ENCODE measurements at places on chromosomes 1 and 21.
A peak's percentile ranks its signal among the peaks of the same experiment; 100 is the strongest.

GRCh38 chr21:41582866-41583265, 74.9 kb upstream of the TMPRSS2 start:
- no peak for DNase-seq

- DNase-seq: peak; percentile 99
Observed at GRCh38 chr1:41773144-41773591, 145.6 kb downstream of the HIVEP3 start.

DNA sequence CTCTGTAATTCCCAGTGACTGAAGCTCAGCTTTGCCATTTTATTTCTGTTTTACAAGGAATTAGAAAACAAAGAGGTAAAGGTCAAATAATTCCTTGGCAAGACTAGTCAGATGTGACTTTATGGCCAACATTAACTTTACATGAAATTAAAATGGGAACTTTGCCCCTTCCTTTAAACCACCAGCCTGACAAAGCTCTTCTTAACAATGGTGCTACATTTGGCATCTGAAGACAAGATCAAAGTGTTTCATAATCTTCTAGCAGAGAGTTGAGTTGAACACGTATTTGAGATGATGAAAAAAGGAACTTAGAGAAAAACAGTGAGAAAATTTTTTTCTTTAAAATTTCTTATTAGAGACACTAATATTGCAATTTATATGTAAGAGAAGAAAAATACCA, 193.8 kb downstream of the AK5 start:
- no peak for DNase-seq

- DNase-seq: peak; percentile 36
Observed at GRCh38 chr1:182990413-182991144, 32.6 kb upstream of the LAMC1 start.

DNA sequence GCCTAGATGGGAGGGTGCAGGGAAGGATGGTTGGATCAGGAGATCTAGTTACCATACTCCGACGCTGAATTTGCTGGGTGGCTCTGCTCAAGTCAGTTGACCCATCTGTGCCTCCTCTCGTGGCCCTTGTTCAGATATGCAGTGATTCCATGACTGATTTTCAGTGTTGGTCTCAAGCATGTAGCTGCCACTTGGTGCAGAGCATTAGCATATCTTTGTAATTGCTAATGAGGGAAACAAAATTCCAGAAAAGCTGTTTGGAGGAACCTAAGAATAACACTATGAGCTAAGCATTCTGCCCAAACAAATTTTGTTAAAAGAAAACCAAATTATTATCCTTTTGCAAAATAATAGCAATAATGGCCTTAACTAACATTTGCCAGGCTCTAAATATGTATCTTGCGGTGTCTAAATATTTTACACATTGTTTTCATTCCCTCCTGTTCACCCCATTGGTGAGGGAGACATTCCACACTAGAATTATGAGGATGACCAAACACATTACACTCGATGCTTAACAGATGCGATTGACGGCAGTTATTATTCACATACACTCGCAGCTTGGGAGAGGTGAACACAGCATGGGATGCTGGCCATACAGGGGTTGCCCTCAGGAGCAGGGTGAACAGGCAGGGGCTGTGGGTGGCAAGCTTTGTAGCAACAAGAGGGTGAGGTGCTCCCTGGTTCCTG, 69.1 kb downstream of the KCNJ15 start:
- DNase-seq: peak; percentile 86

DNA sequence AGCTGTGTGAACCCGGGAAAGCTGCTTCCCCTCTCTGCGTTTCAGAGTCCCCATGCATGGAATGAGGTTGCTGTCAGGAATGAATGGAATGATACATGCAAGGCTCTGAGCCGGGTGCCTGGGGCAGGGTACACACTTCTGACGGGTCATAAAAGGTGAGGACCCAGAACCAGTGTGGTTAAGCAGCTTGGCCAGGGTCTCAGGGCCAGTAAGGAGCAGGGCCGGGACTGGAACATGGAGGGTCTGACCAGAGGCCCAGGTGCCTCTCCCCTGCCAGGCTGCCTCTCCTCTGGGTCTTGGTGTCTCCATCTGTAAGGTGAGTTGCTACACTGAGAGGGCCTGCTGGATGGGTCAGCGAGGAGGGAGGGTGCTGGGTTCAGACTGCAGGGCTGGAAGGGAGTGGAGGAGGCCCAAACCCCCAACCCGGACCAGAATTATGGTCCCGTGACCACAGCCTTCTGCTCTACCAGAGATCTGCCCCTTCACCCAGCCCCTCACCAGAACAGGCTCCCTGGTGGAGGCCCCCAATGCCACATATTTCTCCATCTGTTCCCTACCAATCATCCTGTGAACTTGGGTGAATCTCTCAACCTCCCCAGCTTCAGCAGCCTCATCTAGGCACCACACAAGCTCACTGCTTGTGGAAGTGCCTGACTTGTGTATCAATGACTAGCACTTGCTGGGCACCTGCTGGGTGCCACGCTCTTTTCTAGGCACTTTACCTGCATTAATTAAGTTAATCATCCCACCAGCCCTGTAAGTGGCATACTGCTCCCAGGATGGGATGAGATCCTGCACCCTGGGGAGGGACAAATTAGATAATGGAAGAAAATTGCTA, 16.2 kb upstream of the LRP8 start:
- peak; percentile 6 for DNase-seq

DNA sequence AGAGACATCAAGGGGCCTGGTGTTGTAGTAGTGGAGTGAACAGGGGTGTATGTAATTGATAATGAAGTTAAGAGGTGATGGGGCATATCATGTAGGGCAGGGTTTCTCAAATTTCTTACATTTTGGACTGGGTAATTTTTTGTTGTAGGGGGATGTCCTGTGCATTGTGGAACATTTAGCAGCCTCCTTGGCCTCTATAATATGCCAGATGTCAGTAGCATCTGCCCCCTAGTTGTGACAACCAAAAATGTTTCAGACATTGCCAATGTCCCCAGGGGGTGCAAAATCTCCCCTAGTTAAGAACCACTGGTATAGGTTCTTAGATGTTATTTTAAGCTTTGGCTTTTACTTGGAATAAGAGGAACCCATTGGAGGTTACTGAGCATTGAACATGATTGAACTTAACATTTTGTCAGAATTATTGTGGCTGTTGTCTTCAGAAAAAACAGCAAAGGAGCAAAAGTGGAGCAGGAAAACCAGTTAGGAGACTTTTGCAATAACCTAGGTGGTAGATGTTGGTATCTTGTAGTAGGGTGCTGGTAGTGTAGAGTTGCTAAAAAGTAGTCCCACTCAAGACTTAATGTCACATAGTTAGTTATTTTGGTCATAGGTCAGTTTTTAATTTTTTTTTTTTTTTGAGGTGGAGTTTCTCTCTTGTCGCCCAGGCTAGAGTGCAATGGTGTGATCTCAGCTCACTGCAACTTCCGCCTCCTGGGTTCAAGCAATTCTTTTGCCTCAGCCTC, 6.2 kb downstream of the ZNF326 start:
- DNase-seq: no peak

DNA sequence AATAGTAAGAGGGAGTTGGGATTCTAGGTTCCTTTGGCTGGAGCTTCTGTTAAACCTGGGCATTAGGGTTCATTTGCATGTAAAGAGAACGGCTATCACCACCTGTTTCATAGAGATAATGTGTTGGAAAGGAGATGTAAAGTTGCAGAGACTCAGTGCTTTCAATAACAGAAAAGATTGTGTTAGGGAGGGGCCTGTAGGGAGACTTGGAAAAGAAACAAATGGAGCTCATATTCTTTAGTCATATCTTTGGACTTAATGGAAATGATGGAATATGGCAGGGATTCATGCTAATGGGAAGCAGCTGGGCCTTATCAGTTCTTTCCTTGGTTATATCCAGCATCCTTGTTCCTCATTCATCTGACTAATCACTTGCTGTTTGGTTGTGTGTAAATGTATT, 144.9 kb downstream of the CD247 start:
- peak; percentile 38 for DNase-seq
